Activated CD4-positive, alpha-beta memory T cell treated with anti-CD3 and anti-CD28 coated beads, Interleukin-2, amount 10 ng/mL, durations not matched to agents 7 days and 5 days (primary cell): ENCODE measurements at places on chromosomes 7 and 10.

GRCh38 chr10:62048470-62048869 is 147.0 kb downstream of the ARID5B start:
- no peak for DNase-seq

GRCh38 chr10:114239117-114239993 is at the start of gene VWA2:
Gene VWA2, plus strand, starts transcription at chr10:114239254. Its CDS starts 9,460 bp downstream, at chr10:114248714.
- DNase-seq, result peak; percentile 20

DNA sequence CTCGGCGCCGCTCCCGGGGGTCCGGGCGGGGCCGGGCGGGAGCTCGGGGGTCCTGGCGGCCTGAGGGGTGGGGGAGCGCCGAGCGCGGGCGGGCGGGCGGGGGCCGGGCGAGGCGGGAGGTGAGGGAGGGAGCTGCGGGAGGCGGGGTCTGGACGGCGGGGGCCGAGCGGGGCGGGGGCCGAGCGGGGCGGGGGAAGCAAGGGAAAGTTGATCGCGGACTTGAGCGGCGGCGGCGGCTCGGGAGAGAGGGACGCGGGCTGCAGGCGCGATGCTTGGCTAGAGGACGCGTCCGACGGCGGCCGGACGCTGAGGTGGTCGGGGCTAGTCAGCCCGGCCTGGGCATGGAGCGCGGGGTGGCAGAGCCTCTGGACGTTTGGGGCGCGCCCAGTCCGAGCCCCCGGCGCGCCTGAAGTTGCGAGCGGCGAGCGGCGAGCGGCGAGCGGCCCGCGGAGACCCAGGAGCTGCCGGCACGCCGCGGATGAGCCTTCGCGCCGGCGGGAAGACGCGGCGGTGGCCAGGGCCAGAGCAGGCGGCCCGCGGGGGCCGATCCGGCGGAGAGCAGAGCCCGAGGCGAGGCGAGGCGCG is at the start of gene CDH23:
Gene CDH23 (plus strand): TSS at position 210 of the 585 bp plus-strand sequence. CDS start 42,912 bp downstream, outside the sequence.
- no peak for DNase-seq

DNA sequence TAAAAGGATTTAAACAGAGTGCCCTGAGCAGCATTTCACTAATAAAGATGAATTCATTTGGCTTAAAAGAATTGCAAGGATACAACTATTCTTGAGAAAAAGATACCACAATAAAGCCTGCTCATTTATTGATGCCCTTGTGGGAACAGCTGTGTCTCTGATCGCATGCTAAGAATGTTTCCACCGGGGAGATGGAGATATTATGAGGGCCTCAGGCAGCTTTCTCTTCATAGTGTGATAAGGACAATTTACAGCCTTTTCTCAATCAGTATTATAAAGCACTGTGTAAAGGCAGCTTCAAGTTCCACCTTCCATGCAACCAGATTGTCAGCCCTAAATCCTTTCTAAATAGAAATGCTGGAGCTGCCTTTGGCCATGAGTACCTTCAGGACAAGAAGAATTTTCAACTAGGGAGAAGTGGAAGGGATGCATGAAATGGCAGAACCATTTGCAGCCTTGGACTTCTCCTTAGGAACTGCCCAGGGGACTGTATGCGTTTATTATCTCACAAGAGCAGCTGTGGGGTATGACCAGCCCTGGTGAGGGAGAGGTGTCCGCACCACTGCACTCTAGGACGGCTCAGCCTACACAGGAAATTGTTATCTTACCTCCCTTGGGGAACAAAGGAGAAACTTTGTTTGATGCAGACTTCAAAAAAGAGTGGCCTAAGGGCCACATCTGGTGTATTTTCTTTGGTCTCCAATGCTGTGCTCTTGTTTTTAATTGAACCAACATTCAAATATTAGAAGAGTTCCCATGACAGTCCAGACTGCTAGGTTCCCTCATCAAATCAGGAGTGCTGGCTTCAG is 116.9 kb upstream of the PCGF5 start:
- DNase-seq, result no peak

- no peak for DNase-seq
Observed at GRCh38 chr10:101529725-101530553, 58.1 kb downstream of the POLL start.
